Muscle of back (tissue), 13 donors: ENCODE measurements at places on chromosomes 7 and 10. TPM values are rescaled to one million over a fixed set of nuclear protein-coding genes. Genes with fewer than 3 reads are reported as not detected.
A peak's percentile ranks its signal among the peaks of the same experiment; 100 is the strongest.

DNA sequence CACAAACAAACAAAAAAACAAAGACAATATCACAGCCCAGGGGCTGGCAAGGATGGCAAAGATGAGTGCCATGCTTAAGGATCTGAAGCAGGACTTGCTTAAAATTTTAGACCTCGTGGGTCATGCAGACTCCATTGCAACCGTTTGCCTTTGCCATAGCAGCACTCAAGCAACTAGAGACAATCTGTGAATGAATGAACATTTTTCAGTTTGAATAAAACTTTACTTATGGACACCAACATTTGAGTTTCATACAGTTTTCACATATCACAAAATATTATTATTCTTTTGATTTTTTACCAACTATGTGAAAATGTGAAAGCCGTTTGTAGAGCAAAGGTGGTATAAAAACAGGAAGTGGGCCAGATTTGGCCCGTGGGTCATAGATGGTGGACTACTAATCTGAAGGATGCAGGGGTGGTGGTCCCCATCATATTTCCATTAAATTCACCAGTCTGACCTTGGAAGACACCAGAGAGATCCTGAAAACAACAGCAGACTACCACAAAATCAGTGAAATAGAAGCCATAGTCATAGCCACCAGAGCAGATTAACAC, 8.3 kb upstream of the RBM17 start:
- no peak for DNase-seq

DNA sequence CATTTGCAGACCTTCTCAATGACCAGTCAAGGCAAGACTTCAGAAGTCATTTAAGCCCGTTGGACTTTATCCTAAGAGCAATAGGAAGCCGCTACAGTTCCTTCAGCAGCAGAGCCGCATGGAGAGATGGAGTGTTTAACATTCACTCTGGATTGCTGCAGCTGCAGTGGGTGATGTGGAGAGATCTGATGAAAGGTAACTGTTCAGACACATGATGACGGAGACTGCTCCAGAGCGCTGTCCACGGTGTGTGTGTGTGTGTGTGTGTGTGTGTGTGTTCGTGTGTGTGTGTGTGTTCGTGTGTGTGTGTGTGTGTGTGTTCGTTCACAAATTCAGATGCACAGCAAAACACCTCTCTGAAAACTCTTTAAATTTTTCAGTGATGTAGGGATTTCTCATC, 37.0 kb downstream of the SEC61G start:
- no peak for DNase-seq

Gene EPDR1
- 92.2 TPM for polyA plus RNA-seq

Gene AKR1B15
- 0.08 TPM for polyA plus RNA-seq

- DNase-seq, result no peak
Measured at GRCh38 chr10:49289480-49289879, 9.5 kb upstream of the C10orf71 start.

DNA sequence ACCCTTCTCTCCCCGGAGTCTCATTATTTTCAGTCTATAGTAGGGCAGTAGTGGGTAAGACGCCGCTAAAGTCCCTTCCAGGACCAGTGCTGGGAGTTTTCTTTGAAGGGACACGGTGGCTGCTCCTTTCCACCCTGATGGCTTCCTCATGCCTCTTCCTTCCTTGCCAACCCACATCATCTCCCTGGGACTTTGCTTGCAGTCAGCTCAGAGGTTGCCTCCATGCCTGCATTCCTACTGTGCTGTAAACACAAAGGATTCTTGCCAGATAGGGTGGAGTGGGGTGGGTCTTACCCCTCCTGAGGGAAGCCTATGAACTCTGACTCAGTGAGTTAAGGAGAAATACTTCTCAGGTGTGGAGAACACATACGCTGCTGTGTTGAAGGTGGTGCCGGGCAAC, 59.9 kb upstream of the IGFBP3 start:
- DNase-seq, result no peak

- DNase-seq, result no peak
Measured at GRCh38 chr7:70318511-70318910, 720.2 kb downstream of the AUTS2 start.

Gene ITIH5
- polyA plus RNA-seq, result 43.7 TPM

Gene AHR
- polyA plus RNA-seq, result 28.3 TPM

GRCh38 chr10:1522237-1522636, 215.1 kb downstream of the ADARB2 start:
- DNase-seq, result no peak

DNA sequence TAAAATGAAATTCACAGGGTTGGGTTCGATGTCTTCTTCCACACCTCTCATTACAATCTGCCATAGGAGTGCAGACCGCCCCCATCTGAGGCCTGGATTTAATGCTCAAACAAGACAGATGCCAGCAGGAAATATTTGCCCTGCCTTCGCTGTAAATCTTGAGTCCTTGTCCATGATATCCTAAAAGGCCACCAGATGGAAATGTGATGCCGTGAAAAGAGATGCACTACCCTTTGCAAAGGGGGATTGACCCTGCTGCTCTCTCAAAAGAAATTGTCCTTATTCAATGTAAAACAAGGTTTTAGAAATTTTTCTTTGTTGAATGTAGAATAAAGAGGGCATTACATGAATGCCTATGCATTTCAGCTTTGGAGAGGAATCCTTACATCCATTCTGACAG, 37.5 kb downstream of the AGAP4 start:
- DNase-seq, result peak; percentile 20

GRCh38 chr10:71250842-71251241, 38.5 kb downstream of the UNC5B start:
- no peak for DNase-seq

Gene GJD4
- polyA plus RNA-seq, result 2.7 TPM

Gene FGF8
- polyA plus RNA-seq, result 0.74 TPM

- no peak for DNase-seq
Measured at GRCh38 chr7:52825611-52826010, 209.8 kb upstream of the POM121L12 start.

- no peak for DNase-seq
Measured at GRCh38 chr10:84077768-84078167, 61.5 kb upstream of the GHITM start.

Gene MRPS33
- polyA plus RNA-seq, result 81.3 TPM

DNA sequence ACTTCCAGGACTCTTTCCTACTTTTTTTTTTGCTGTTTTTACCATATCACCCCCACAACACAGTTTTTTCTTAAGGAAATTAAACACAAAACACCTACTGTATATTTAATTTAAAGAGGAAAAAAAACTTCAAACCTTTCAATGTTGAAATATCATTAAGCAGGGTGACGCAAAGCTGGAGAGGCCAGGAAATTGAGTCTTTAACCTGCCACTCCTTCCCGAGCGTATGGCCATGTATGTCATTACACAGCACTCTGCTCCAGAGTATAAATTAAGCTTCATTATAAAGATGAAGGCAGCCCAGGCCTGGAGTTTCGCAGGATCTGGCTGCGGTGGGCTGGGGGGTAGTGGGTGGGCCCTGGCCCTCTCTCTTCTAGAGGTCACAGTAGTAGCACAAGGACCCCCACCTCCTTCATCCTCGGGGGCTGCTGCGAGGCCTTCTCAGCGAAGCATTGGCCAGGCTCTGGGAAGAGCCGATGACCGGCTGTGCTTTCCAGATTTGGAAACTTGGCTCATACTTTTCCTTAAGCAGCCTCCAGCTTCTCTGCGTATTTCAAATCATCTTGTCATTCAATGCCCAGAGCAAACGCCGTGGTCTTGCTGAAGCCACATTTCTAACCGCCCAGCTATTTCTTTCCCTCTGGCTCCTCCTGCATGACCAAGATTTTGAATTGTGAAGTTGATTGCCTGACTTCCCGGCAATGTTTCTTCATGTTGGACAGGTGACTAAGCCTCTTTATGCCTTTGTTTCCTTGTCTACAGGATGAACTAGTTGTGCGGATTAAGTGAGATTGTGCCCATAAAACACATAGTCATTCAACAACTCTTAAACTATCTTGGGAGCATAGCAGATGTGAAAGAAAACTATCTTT, 765.1 kb downstream of the SUGCT start:
- DNase-seq, result no peak
